ENCODE measurements at places on chromosomes 5 and 9.

DNA sequence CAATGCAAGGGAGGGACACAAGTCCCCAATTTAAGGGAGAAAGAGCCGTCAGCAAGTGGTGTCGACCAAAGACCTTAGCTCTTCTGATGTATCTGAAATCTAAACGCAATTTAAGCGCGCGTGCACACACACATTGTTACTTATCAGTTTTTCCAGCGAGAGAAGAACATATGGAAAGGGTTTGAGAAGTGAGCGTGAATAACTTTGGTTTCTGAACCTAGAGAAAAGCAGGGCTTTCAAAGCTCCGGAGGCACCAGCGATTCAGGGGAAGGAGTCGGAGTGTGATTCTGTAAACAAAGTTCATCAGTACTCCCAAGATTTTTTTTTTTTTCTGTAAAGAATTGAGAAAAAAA, 191.8 kb downstream of the MEF2C start:
- DNase-seq, result no peak

- DNase-seq, result no peak
These were observed 80.4 kb downstream of the LHFPL2 start for GRCh38 chr5:78568212-78568611.

GRCh38 chr9:74379718-74380117, 117.4 kb upstream of the RORB start:
- DNase-seq, result no peak

DNA sequence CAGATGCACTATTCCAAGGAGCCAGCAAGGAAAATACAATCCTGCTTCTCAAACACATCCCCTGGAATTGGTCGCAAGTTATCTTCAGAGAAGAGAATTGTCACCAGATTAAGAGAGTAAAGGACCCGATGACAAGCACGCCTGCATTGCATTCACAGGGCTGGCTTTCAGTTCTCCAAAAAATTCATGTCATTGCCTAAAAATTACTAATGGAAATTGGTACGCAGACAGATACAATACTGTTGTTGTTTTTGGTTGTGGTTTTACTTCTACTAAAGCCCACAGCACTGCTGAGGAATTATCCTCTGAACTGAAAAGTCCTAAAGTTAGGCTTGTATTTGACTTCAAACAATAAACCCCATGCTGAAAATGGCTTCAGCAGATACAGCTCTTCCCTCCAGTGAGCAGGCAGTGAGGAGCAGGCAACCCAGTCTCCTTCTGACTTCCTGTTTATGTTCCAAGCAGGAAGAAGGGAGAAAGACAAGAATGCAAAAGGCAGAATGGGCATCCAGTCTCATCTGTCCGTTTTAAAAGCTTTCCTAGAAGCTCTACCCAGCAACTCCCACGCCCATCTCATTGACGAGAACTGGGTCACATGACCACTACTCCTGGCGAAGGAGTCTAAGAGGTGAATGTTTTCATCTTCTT, 80.6 kb upstream of the ZNF366 start:
- DNase-seq, result no peak

DNA sequence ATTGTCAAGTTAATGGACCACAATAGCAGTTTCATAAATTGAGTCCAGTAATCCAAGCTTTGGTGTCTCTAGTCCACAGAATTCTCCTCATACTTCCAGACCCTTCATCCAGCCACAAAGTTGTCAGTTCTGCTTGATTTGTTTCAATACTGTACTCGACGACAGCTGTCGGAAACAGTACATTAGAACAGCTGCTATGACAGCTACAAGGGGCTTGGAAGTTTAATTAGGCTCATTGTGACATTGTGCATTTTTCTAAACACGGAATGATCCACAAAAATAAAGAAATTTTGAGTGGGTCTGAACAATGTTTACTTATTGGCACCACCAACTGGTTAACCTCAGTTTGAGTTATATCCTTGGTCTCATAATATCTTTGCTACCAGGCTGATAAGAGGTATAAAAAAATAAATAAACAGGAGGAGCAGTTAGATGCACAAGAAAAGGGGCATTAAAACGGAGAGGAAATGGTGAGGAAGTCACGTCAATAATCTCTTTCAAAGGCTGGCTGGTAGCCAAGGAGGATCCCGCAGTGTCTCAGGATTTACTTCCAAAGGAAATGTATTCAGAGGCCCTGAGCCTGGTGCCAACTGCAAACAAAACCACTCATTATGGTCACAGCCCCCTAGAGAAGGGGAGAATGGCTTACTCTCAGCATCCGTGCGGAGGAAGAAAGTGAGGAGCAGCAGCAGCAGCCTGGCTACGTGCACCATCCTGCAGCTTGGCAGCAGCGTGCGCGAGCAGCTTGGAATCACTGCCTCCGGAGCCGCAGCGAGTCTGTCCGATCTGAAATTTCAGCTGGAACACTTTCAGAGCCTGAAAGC, 933.8 kb upstream of the DMAC1 start:
- no peak for DNase-seq

DNA sequence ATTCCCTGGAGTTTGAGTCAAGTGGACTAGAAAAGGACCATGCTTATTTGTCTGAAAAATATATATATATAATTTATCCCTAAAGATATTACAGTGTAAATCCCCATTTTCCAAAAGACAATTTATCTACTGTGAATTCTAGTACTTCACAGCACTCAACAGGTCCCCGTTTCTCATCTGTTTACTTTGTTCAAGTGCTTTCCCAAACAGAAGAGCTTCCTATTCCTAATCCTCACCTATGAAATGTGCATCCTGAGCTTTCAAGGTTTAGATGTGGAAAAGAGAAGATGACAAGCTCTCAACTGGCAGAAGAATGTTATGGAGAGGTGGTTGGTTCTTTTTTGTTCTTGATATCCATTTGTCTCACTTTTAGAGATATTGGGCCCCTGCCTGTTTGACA, 401.6 kb upstream of the ZNF608 start:
- no peak for DNase-seq

GRCh38 chr9:137658781-137659180, 40.0 kb downstream of the EHMT1 start:
- DNase-seq, result no peak

- peak; percentile 2 for DNase-seq
These were observed at the start of gene SLC1A1 for GRCh38 chr9:4489919-4490704. Gene SLC1A1 (plus strand): TSS chr9:4490468. CDS start chr9:4490680, 212 bp downstream.
